ENCODE measurements at places on chromosomes 7 and 10.
A peak's percentile ranks its signal among the peaks of the same experiment; 100 is the strongest.

DNA sequence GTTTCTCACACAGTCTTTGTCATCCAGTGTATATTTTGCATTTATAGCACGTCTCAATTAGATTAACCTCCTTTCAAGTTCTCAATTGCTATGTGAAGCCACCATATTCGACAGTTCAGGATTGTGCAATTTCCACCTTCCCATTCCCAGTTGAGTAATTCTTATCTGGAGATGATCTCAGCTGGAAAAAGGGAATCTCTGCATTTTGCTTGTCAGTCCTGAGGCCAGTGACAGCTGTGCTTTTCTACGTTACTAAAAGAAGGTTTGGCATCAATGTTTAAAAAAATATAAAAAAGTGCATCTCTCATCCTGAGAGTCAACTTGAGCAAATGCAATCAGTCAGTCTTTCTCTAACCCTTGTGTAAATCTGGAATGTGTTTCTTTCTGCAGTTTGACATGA, 247.7 kb downstream of the PRKG1 start:
- DNase-seq: no peak

GRCh38 chr7:68556537-68556936, 1041.7 kb upstream of the AUTS2 start:
- no peak for DNase-seq

- DNase-seq: no peak
Measured at GRCh38 chr7:137165241-137165640, 178.3 kb downstream of the PTN start.

DNA sequence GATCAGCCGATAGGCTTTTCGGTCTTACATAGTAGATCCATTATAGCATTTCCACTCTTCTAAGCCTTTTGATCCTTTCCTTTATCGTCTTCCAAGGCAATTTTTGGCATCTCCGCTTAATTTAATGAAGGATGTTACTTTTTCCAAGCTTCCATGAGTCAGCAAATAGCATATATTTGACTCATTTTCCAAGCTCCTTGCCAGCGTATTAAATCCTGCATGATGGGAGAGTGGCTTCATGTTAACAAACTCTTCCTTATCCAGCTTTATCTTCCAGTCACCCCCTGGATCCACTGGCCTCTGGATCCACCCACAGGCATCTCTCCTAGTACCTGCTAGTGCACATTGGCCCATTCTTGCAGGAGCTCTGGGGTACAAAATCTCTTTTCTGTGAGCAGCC, 13.0 kb downstream of the OR9A2 start:
- DNase-seq: no peak

DNA sequence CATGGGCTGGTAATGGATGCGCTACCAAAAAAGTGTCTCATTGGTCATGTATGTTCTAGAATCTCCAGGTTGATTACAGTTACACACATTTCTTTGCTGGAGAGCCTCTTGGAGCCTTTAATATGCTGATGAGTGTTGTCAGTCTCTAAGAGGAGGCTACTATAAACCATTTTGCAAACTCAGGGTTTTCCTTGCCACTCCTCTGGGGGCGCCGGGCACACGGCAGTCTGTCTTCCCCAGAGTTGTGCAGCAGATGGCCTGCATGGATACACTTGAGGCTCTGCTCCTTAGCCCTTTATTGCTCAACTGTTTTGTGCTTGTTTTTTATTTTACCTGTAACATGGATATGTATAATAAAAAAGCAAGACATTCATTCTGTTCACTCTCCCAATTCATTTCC, 196.5 kb downstream of the ACTR3B start:
- DNase-seq: no peak

GRCh38 chr7:111101856-111102646, 11.1 kb downstream of the LRRN3 start:
- no peak for DNase-seq

GRCh38 chr7:108001764-108002725, 916 bp downstream of the LAMB1 start:
- no peak for DNase-seq

- DNase-seq: no peak
Measured at GRCh38 chr10:36256948-36257356, 614.9 kb upstream of the FZD8 start.

DNA sequence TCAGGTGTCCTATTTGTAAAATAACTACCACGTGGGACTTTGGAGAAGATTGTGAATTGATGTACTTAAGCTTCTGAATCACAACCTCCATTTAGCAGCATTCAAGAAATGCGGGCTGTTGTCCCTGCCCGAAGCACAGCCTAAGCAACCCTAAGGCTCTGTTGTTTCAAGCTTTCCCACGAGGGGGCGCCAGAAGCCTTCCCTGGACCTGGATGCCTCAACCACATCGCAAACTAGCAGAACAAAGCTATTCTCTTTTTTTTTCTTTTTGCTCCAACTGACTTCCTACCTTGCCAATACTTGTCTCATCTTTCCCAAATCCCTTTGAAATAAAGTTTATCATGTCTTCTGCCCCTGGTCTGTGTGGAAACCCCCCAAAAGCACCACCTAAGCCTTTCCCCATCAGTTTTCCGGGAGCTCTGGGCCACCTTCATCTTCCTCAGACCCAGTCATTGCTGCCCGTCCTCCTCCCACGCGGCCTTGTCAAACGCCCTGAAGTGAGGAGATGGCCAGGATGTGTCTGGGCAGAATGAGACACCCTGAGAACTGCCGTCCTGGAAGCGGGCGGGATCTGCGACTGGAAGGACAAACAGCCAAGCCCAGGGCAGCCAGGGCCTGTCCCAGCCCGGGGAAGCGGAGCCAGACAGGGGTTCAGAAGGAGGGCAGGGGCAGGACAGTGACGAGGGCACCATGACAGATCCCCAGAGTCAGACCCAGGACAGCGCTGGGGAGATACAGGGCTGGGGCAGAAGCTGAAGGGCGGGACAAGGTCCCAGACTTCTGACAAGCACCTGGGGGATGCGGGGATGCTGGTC, 112.7 kb downstream of the SLIT1 start:
- peak; percentile 96 for DNase-seq

GRCh38 chr7:107150375-107151073, 18.3 kb upstream of the HBP1 start:
- peak; percentile 81 for DNase-seq

- no peak for DNase-seq
Measured at GRCh38 chr10:4850397-4850796, 24.4 kb downstream of the AKR1E2 start.

DNA sequence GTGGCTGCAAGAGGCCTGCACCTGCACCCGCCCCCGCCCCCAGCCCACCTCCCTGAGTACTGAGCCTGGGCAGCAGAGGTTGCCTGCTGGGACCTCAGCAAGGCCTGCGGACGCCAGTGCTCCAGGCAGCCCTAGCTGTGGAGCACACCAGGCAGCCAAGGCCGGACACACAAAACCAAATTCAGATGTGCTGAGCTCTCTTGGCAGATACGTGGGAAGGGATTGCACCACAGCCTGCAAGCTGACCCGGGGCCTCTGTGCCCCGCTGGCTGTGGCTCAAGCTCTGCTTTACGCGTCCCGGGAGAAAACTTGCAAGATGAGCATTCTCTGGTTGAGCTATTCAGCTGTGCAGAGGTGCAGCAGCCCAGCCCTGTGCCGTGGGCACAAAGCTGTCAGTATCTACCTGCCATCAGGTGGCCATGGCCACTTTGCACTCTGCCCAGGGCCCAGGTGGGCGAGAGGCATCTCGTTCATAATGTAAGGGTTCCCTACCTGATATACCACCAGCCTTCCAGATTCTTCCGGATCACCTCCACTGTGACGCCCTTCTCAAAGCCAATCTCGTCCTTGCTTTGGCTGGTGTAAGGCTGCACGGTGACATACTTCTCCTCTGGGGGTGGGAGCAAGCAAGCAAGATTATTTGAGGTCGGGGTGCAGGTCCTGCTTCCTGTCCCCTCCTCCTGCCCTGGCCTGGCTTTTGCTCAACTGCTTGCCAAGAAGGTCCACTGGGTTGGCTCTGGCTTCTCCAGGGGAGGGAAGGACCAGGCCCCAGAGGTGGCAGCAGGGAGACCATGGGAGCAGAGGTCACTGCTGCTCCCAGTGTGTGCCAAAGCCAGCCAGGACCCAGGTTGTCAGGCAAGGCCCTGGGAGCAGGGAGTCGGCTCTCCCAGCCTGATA, 123.4 kb downstream of the NEURL1 start:
- DNase-seq: no peak

DNA sequence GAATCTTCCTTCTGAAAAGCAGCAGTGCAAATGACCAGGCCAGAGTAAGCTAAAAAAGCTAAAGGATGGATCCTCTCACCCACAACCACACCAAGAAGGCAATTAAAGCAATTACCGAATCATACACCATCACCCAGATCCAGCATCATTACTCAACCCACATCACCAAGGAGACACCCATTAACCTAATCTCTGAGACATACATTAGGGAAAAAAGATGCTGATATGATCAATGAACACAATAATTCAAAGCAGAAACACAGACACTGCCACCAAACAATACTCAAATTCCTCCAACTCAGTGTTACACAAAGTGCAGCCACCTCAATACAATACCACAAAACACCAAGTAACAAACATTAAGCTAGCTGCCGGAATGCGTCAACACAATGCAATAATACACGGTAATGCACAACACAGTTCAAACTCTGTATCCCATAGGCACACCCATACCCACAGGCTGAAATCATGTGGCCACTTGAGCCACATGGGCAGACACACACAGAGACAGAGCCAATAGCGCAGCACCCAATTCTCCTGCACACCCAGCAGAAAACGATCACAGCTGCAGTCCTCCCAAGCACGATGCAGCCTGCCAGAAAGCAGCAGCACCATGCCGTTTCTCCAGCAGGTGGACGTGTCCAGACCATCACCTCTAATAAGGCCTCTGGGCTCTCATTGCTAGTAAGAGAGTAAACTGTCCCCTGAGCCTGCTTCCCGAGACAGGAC, 21.5 kb downstream of the PAX2 start:
- DNase-seq: no peak

DNA sequence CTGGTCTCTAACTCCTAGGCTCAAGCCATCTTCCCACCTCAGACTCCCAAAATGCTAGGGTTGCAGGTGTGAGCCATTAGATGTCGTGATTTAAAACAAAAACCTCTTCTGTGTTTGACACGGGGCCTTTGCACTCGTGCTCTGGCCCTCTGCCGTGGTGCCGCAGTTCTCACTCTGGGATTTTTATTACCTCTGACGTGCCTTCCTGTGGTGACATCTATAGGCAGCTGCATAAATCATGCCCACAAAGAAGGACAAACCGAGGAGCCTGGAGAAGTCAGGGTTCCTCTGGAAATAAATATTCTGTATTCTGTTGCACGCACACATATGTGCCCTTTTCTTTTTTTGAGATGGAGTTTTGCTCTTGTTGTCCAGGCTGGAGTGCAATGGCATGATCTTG, 25.9 kb upstream of the OCM start:
- no peak for DNase-seq

DNA sequence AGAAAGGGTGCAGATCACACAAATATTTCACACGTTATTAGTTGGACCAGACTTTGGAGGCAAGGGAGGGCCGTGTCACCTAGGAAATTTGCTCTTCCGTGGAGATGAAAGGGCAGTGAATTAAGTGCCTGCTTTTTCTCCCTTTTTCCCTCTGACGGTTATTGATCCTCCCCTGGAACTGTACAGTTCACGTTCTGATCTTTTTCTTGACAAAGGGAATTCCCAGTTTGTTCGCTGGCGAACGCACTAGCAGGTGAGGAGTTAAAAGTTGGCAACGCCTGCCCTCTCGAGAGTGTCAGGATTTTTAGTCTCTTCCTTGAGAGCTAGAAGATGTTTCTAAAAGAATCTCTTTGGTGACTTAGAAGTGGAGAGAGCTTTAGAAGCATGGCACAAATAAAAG, 111.5 kb downstream of the TCF7L2 start:
- DNase-seq: no peak

DNA sequence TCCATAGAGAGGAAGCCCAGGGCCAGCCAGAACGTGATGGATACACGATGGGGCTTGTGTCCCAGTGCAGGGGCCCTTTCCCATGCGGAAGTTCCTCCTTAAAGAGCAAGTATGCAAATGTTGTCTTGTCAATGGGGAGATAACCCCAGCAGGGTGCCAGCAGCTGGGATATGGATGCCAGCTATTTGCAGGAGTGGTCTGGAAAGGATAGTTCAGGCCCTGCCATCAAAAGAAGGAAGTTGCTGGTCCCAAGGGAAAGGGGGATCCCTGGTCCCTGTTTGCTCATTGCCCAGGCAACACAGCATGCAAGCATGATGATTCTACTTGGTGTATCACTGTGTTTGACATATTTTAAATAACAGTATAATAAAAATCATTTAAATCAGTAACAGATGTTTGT, 73.1 kb upstream of the HECW1 start:
- no peak for DNase-seq

GRCh38 chr10:49134327-49134726, 506 bp upstream of the FAM170B start:
- no peak for DNase-seq

DNA sequence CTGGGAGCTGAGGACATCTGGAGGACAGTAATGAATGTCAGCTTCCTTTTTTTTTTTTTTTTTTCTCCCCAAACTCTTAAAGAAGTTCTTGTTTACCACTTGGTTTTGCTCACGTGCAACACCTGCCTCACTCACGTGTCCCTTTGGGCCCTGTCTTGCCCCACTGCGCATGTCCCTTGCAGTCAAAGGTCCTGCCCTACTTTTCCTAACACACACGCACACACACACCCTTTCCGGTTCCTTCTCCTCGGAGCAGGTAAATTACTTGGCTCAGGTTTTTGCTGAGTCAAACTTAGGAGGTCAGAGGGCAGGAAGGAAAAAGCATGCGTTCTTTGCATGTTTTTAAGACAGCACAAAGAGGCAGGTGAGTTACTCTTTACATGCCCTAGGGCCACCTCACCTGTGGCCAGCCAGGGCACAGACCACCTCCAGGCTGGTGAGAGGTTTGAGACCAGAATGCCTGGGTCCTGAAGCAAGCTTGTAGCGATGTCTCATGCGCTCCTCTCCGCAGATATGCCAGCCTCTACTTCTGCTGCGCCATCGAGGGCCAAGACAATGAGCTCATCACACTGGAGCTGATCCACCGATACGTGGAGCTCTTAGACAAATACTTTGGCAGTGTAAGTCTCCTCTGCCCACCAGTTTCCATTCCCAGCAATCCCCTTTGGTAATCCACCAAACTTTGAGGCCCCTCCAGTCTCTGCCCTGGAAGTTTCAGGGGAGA, 2.8 kb downstream of the AP1S1 start:
- DNase-seq: no peak

DNA sequence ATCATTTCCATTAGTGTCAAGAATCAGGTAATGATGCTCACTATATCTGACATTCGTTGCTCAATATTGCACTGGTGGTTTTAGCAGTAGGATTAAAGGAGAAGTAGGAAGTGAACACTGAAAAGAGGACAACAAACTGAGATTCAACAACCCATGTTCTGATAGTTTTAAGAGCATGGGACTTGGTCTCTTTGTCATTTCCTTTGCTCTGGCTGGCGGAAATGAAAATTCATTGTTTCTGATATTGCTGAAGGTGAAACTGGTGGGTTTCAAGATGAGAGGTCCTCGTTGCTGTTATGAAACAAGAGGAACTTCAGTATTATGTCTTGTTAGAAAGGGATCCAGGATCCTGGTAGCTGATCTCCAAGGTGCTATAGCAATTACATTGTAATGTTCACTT, 129.0 kb downstream of the DNAH11 start:
- DNase-seq: no peak

- DNase-seq: peak; percentile 33
Measured at GRCh38 chr7:1028775-1029636, 15.3 kb upstream of the GPR146 start.

- DNase-seq: no peak
Measured at GRCh38 chr7:122311050-122311700, 6.6 kb upstream of the FEZF1 start.

Data from stimulated activated effector memory CD8-positive, alpha-beta T cell treated with anti-CD3 and anti-CD28 coated beads, Interleukin-12 subunit alpha, Interleukin-12 subunit beta, amount 100 ng/mL, for 72 hours (primary cell).